ENCODE measurements at places on chromosomes 3 and 15.
A peak's percentile ranks its signal among the peaks of the same experiment; 100 is the strongest.

DNA sequence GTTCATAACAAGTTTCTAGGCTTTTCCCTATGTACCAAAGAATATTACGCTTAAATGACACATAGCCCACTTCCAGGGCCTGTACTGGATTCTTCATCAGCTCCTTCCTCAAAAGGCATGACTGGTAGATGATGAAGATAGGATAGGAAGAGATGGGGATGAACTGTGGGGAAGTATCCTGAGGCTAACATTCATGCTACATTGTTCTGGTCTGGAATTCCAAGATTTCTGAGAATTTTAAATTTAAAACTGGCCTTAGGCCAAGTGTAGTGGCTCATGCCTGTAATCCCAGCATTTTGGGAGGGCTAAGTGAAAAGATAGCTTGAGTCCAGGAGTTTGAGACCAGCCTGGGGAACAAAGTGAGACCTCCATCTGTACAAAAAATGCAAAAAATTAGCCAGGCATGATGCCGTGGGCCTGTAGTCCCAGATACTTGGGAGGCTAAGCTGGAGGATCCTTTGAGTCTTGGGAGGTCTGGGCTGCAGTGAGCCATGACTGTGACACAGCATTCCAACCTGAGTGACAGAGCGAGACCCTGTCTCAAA, 160.1 kb upstream of the PLAAT1 start:
- DNase-seq, result no peak

- no peak for DNase-seq
Measured at GRCh38 chr15:101654171-101654570, 2.0 kb upstream of the TM2D3 start.

GRCh38 chr15:41983221-41983620, 10.9 kb upstream of the EHD4 start:
- DNase-seq, result no peak

GRCh38 chr15:69265347-69265955, 33.3 kb upstream of the PAQR5 start:
- DNase-seq, result peak; percentile 6

DNA sequence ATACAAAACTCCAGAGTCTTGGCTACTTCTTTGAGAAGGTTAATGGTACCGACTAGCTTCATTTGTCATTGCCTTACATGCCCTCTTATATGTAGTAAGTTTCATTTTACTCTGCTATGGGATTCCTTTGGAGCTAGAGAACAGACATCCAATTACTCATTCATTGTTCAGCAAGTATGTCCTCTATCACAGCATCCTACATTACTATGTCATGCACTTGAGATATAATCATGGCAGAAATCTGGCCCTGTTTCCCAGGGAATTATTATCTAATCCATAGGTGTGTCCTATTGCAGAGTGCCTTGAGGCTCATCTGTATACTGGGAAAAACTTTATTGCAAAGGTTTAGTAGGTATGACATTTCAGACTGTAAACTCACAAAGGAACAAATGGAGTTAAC, 333.1 kb upstream of the NECTIN3 start:
- no peak for DNase-seq

GRCh38 chr15:70219966-70220365, 122.2 kb upstream of the TLE3 start:
- no peak for DNase-seq

- no peak for DNase-seq
Measured at GRCh38 chr3:184144505-184144904, 9.3 kb downstream of the EIF2B5 start.

GRCh38 chr15:100253640-100254039, 88.1 kb downstream of the ADAMTS17 start:
- DNase-seq, result no peak

- DNase-seq, result no peak
Measured at GRCh38 chr15:58457466-58457965, 25.7 kb downstream of the LIPC start.
